ENCODE measurements at places on chromosomes 13 and 19. TPM values are rescaled to one million over a fixed set of nuclear protein-coding genes. Genes with fewer than 3 reads are reported as not detected.

GRCh38 chr13:98054301-98054700, 88.6 kb upstream of the FARP1 start:
- no peak overlapping the region for H3K4me3 ChIP-seq
- no peaks in the 10 kb centered on the region for H3K4me1 ChIP-seq
- H3K36me3 ChIP-seq, result no peaks in the 10 kb centered on the region
- DNase-seq, result no peak
- H3K27me3 ChIP-seq, result no peaks in the 10 kb centered on the region

DNA sequence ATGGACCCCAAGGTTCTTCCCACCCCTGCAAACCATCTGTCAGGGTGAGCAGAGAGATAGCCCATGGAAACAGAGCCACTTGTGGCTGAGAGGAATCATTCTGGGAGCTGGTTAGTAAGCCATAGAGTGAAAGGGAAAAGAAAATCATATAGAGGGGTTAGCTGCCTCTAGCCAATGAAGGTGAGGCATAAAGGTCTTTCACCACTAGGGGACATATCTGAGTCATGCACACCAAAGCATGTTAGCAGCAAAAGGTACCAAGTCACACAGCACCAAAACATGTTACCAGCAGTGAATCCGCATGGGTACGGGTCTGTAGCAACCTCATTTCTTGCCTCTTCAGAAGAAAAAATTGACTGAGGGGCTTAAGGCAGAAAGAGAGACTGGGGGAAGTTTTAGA, 76.7 kb upstream of the ZNF43 start:
- no peak overlapping the region for H3K27ac ChIP-seq
- H3K4me3 ChIP-seq, result no peak overlapping the region
- H3K36me3 ChIP-seq, result no peaks in the 10 kb centered on the region
- DNase-seq, result no peak
- no peaks in the 10 kb centered on the region for H3K27me3 ChIP-seq

- no peak overlapping the region for H3K4me3 ChIP-seq
- H3K4me1 ChIP-seq, result no peaks in the 10 kb centered on the region
- H3K27ac ChIP-seq, result no peak overlapping the region
- H3K36me3 ChIP-seq, result no peaks in the 10 kb centered on the region
- no peaks in the 10 kb centered on the region for H3K27me3 ChIP-seq
- DNase-seq, result no peak
Observed at GRCh38 chr13:46354156-46355087, 32.6 kb downstream of the RUBCNL start.

GRCh38 chr19:55305491-55305890, 19.6 kb downstream of the TMEM150B start:
- no peaks in the 10 kb centered on the region for H3K27me3 ChIP-seq
- peak; percentile 31 for DNase-seq
- no peak overlapping the region for H3K27ac ChIP-seq
- H3K4me3 ChIP-seq, result no peak overlapping the region

GRCh38 chr13:41546372-41547190, 89.2 kb downstream of the RGCC start:
- no peaks in the 10 kb centered on the region for H3K4me1 ChIP-seq
- no peak for DNase-seq

DNA sequence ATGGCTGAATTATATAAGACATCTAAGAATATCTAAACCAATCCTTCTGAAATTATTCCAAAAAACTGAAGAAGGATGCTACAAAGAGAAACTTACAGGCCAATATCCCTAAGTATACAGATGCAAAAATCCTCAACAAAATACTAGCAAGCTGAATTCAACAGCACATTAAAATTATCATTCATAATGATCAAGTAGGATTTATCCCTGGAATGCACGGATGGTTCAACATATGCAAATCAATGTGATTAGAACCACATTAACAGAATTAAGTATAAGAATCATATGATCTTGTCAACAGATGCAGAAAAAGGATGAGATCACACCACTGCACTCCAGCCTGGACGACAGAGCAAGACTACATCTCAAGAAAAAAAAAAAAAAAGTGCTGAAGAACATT, 13.3 kb downstream of the ZNF560 start:
- DNase-seq, result no peak
- H3K27ac ChIP-seq, result no peak overlapping the region
- H3K4me3 ChIP-seq, result no peak overlapping the region
- H3K4me1 ChIP-seq, result no peaks in the 10 kb centered on the region
- no peaks in the 10 kb centered on the region for H3K27me3 ChIP-seq

DNA sequence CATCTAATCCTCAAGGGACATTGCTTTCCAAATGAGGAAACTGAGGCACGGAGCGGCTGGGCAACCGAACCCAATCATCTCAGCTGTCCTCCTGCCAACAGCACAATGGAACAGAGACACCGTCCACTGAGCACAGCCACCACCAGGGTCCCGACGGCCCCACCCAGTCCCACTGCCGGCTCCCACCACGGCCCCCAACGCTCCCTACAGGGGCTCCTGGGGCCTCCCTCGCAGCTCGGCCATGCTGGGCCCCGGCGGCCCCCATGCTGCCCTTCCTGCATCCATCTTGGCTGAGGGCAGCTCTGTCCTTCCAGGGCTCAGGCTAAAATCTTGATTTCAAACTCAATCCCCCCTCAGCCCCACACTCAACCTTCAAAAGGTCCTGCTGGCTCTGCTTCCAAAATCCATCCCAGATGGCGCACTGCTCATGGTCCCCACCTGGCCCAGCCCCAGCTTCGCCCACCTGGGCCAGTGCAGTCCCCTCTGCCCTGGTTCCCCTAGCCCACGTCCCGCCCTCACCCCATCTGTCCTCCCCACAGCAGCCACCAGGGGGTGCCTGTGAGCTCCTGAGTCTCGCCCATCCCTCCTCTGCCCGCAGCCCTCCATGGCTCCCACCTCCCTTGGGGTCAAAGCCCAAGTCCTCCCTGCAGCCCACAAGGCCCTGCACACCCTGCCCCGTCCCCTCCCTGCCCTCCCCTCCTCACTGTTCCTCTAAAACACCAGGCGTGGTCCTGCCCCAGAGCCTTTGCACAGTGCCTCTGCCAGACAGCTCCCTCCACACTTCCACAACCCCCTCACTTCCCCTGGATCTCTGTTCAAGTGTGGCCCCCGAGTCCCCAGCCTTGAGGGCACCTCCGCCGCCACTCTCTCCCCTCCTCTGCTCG, 7.9 kb downstream of the PIP5K1C start:
- H3K4me3 ChIP-seq, result no peak overlapping the region
- no peaks in the 10 kb centered on the region for H3K36me3 ChIP-seq
- no peak for DNase-seq

GRCh38 chr13:112267660-112268059, 108.5 kb upstream of the SPACA7 start:
- H3K27me3 ChIP-seq, result no peaks in the 10 kb centered on the region
- no peaks in the 10 kb centered on the region for H3K36me3 ChIP-seq
- H3K27ac ChIP-seq, result no peak overlapping the region
- no peaks in the 10 kb centered on the region for H3K4me1 ChIP-seq

GRCh38 chr13:104320446-104320845, 1254.2 kb upstream of the SLC10A2 start:
- no peaks in the 10 kb centered on the region for H3K27me3 ChIP-seq
- no peaks in the 10 kb centered on the region for H3K4me1 ChIP-seq
- no peak overlapping the region for H3K27ac ChIP-seq
- DNase-seq, result no peak

DNA sequence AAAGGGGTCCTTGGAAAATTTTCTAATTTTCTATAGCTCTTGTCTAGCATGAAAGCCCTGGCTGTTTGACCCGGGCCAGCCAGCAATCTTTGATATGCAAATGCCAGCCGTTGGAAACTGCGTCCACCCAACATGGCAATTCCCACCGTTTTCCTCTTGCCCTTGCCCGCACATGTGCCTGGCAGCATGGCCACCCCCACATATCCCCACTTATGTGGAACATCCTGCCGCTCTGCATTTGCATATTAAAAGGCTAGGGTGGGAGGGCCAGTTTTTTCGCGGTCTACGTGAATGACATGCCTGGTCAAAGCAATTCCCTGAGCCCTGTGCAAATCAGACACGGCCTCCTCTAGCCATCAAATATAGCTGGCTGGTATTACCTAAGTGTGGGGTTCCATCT, 110.3 kb upstream of the TDRD3 start:
- H3K4me3 ChIP-seq, result no peak overlapping the region
- no peaks in the 10 kb centered on the region for H3K4me1 ChIP-seq
- no peaks in the 10 kb centered on the region for H3K27me3 ChIP-seq

GRCh38 chr13:81275666-81276258, 934.8 kb upstream of the SPRY2 start:
- no peaks in the 10 kb centered on the region for H3K36me3 ChIP-seq
- no peaks in the 10 kb centered on the region for H3K4me1 ChIP-seq
- H3K27ac ChIP-seq, result no peak overlapping the region
- no peak for DNase-seq
- H3K27me3 ChIP-seq, result no peaks in the 10 kb centered on the region
- H3K4me3 ChIP-seq, result no peak overlapping the region

DNA sequence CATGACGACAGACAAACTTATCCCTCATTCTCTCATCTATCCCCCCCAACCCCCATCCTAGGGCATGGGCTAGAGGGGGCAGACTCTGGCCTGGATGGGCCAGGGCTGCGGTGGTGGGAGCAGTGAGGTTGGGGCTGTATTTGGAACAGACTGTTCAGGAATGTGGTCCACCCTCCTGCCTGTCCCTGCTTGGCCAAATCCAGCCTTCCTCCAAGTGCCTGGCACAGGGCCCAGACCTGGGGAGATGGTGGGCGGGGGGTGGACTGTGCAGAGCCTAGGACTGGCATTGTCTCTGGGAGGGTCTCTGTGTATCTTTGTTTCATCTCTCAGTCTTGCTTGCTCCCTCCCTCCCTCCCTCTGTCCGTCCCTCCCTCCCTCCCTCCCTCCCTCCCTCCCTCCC, 14.2 kb downstream of the EGLN2 start:
- H3K4me3 ChIP-seq, result no peak overlapping the region
- H3K27me3 ChIP-seq, result no peaks in the 10 kb centered on the region
- DNase-seq, result peak; percentile 43
- peak overlapping the region; percentile 37 for H3K27ac ChIP-seq
- H3K4me1 ChIP-seq, result no peaks in the 10 kb centered on the region

- no peak overlapping the region for H3K4me3 ChIP-seq
- H3K4me1 ChIP-seq, result peaks cover 1% of the 10 kb centered on the region
- no peak overlapping the region for H3K27ac ChIP-seq
- no peaks in the 10 kb centered on the region for H3K27me3 ChIP-seq
Observed at GRCh38 chr19:43769256-43769655, 11.5 kb downstream of the KCNN4 start.

GRCh38 chr13:55991666-55992065, 1149.1 kb upstream of the PRR20A start:
- no peaks in the 10 kb centered on the region for H3K4me1 ChIP-seq
- H3K27me3 ChIP-seq, result no peaks in the 10 kb centered on the region
- peaks cover 3% of the 10 kb centered on the region for H3K36me3 ChIP-seq
- no peak overlapping the region for H3K4me3 ChIP-seq
- no peak overlapping the region for H3K27ac ChIP-seq

- H3K36me3 ChIP-seq, result no peaks in the 10 kb centered on the region
- H3K27ac ChIP-seq, result peak overlapping the region; percentile 44
- H3K4me1 ChIP-seq, result no peaks in the 10 kb centered on the region
- H3K4me3 ChIP-seq, result no peak overlapping the region
- no peaks in the 10 kb centered on the region for H3K27me3 ChIP-seq
Observed at GRCh38 chr13:71625694-71626093, 241.3 kb downstream of the DACH1 start.

DNA sequence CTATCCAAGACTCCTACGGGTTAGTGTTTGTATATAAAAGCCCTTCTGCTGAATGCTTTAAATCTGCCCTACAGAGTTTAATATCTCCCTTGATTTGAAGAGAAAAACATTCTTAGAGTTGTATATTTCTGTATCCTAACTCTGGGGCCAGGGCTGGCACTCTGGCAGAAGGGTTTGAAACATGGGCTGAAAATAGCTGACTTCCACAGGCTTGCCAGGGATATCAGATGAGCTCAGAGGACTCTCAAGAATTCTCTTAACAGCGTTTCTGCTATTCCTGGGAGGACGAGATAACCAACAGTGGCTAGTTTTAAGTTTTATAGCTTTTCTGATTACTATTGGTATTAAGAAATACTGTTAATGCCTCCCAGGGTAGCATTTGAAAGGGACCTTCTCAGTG, 127.5 kb downstream of the LIG4 start:
- H3K4me3 ChIP-seq, result no peak overlapping the region
- no peaks in the 10 kb centered on the region for H3K27me3 ChIP-seq
- DNase-seq, result no peak
- no peaks in the 10 kb centered on the region for H3K36me3 ChIP-seq

DNA sequence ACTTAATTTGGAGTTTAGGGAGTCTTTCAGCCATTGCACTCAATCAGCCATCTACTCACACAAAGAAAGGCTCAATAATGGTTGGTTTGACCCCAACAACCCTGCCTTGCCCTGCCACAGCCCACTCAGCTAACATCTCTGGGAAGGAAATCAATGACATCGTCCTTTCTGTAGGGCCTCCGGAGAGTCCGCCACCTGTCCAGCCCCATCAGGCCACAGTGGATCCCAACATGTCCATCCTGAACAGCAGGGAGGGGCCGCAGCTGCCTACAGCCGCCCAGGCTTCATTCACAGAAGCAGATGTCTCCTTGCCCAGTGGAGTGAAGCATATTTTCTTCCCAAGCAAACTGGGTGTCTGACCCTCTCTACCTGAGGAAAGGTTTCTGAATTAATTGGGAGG, 4.2 kb upstream of the CDX2 start:
- no peaks in the 10 kb centered on the region for H3K36me3 ChIP-seq
- H3K4me3 ChIP-seq, result no peak overlapping the region
- H3K27me3 ChIP-seq, result peaks cover 4% of the 10 kb centered on the region
- no peak overlapping the region for H3K27ac ChIP-seq
- no peak for DNase-seq

Gene ZNF554
- 7.0 TPM for total RNA-seq

Gene NCCRP1
- not detected for total RNA-seq

Gene ITGBL1
- total RNA-seq, result 1.8 TPM

Gene F2RL3
- total RNA-seq, result 8.2 TPM

Gene TEX26
- not detected for total RNA-seq
